Right lobe of liver (tissue), 6 donors: ENCODE measurements at places on chromosomes 6 and 20.

DNA sequence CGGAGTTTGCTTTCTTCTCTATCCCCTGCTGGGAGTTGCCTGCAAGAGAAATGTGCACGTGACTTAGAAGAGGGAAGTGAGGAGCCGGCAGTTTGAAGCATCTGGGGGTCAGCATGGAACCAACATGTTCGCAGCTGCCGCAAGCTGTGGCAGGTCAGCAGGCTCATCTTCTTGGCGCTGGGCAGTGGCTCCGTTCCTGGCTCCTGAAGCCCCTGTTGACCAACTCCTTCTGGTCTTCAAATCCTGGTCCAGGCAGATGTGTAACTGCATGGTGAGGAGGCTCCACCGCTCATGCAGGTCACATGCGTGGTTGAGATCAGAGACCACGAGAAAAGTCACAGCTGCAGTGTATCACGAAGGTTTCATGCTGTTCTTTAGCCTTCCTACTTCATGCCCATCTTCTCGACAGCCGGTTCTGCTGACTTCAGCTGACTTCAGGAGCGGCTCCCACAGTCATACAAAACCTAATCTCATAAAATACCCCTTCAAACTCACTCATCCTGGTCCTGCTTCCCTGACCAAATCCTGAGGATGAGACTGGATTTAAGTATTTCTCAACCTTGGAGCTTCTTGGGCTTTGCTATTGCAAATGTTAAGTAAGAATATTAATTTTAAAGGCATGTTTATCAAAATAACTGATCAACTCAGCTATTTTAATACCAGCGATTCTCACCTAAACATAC is 44.9 kb upstream of the BCAS1 start:
- no peak for DNase-seq

DNA sequence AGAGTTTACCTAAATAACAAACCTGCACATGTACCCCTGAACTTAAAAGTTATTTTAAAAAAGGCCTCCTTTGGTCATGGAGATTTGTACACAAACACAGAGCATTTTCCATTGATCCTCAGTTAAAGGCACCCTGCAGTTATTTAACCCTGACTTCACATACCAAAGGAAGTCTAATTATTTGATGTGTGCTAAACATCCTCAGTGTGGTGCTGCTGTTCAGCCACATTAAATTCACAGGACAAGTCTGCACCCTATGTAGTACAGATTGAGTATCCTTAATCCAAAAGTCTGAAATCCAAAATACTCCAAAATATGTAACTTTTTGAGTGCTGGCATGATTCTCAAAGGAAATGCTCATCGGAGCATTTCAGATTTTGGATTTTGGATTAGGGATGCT is 21.4 kb downstream of the KCNQ5 start:
- no peak for DNase-seq

DNA sequence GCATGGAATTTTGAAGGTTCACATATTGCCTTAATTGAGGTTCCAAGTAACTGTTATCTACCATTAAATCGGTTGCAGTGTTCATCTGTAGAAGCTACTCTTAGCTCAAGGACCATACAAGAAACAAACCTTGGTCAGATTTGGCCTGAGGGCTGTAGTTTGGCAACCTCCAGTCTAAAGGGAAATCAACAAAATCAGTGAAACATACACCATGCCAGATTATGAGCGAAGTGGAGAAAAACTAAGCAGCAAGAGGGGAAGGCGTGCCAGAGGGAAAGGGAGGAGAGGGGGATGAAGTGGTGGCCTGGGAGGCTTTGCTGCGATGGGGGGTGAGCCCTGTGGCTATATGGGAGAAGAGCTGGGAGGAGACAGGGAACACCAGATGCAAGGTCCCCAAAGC is 8.8 kb upstream of the SNAI1 start:
- no peak for DNase-seq

GRCh38 chr6:136235233-136235564 is 14.9 kb downstream of the MTFR2 start:
- no peak for DNase-seq

- DNase-seq: no peak
Observed at GRCh38 chr20:24598346-24598745, 128.9 kb downstream of the SYNDIG1 start.
